HepG2 (cell line): ENCODE measurements at places on chromosomes 7 and 10.

DNA sequence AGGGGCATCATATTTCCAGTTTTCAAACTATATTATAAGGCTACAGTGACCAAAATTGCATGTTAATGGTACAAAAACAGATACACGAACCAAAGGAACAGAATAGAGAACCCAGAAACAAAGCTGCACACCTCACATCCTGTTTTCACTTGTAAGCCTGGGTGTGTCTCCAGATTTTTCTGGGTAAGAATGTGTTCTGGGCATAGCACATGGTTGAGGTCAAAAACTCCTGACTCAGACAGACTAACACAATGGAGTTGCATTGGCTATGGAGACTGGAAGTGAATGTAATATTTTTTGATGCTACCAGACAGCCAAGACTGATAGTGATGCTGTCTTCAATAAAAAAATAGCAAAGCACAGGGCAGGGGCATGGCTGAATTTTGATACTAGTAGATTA lies 1175.2 kb downstream of the NXPH1 start:
- DNase-seq: no peak

GRCh38 chr10:88676283-88677060 lies 12.2 kb downstream of the LIPF start:
- no peak for DNase-seq

- no peak for DNase-seq
These were observed 75.9 kb upstream of the NEUROD6 start for GRCh38 chr7:31416381-31416870.

DNA sequence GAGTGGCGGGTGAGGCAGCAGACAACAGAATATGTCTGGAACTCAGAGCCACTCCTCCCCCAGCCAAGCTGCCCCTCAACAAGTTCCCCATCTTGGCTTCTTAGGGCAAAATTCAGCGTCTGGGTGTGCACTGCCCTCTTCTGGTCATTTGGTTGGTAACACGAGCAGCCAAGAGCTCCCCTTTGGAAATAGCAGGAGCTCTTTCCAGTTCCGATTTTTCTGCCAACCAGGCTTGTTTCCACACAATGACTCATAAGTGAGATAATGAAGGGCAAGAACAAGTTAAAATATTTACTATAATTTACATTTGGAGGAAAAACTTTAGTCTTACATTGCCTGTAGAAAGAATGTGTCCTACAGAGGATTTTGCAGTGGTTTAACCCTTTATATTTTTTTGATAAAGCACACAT lies 70.5 kb downstream of the ADCYAP1R1 start:
- DNase-seq: peak; percentile 45

GRCh38 chr10:12513775-12514673 lies 164.7 kb downstream of the CAMK1D start:
- DNase-seq: no peak

DNA sequence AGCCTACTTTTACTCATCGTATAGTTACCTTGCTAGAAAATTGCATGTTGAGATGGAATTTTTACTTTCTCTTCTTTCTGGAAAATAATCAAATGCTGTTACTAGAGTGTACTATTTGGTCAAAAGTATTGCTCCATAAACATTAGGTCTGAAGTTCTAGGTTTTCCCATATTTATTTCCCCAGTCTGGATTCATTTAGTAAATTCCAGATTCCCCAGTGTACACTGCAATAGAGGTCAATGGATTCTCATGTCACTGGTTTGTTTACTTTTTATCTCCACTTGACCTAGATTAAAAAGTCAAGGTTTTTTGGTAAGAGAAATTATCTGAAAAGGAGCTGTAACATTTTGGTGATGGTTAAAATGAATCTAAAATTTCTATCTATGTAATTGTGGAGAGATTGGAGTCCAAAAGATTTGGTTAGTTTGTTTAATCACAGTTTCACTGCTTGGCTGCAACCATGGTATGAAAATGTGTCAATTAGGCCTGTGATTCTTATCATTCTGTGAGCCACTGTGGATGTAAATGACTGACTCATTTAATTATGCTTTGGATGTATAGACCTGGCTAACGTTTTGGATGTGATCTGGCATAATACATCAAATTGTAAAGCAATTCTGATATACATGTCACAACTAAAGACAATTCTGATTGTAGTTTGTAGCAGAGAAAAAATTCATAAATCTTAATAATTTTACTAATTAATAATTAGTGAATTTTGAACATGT lies 32.7 kb upstream of the STEAP4 start:
- DNase-seq: no peak

GRCh38 chr10:110619514-110620397 lies 24.4 kb upstream of the RBM20 start:
- DNase-seq: no peak

DNA sequence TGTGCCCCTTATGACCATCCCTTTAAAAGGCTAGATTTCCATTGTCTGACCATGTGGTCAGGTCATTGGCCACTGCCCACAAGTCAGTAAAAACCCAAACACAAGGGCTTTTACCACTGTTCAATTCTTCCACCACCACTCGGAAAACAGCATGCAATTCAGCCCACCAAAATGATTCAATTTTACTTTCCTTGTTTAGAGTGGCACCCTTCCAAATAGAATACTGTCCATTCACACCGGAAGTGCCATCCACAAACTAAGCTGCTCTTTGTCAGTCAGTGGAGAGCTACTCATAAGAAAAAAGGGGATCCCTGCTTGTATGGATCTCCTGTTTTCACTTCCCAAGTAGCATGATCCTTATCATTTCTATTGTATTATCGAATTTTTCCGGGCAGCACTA lies 350.7 kb upstream of the MBL2 start:
- no peak for DNase-seq

DNA sequence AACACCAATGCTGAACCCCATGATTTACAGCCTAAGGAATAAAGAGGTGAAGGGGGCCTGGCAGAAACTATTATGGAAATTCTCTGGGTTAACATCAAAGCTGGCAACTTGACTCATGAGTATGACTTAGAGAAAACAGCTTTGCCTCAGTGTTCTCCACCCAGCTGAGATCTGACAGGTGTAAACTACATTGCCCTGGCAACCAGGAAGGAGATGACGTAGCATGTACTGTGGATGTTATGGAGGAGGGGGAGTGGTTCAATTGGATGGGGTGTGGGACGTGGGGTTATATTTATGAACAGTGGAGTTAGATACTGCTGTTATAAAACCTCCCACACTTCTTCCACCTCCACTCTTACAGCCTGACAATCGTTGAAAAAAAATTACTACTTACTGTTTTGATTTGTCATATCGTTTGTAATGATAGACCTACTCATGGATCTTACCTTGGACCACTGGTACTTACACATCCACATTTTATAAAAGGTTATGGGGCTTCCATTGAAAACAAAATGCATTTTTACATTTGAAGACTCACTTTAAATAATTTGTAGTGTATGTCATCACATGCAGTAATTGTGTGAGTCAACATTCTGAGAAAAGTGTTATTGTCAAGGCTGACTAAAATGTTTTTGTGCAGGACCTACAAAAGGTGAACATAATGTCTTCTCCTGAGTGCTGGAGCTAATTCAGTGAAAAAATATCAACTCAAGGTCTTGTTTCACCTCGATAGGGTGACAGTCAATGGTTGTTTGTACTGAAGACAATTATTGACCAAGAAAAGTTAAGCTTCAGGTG lies 6.4 kb downstream of the OR2F1 start:
- DNase-seq: no peak

GRCh38 chr10:78574547-78574946 lies 494.2 kb upstream of the ZMIZ1 start:
- no peak for DNase-seq

GRCh38 chr7:374706-375311 lies 84.8 kb downstream of the FOXL3 start:
- DNase-seq: no peak

DNA sequence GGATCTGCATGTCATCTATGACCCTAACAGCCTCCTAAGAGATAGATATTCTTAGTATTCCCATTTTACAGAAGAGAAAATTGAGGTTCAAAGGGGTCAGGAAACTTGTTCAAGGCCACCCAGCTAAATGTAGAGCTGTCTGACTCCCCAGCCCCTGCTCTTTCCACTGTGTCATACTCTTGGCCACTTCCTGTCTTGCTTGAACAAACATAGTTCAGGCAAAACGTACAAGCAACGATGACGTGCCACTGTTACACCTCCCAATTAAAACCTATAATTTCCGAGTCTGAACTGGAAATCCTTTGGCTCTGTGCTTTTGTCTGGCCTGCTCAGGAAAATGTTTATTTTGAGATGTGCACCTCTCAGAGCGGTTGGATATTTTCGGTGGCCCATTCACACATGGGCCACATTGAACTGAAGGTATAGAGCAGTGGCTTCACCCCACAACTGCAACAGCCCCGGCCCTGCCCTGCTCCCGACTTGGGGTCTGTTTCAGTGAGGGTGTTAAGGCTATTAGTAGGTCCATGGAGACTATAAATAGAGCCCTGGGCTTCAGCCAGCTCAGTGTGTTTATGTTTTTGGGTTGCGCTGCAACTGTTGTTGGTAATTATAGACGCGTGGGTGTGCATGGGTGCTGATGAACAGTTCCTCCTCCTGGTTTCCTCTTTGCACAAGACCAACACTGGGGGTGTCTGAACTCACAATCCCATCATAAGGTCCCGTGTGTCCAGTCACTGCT lies 172.3 kb upstream of the ADO start:
- DNase-seq: no peak

- DNase-seq: peak; percentile 8
These were observed 711 bp downstream of the NAMPT start for GRCh38 chr7:106283831-106284713.

- no peak for DNase-seq
These were observed 19.2 kb downstream of the PDK4 start for GRCh38 chr7:95577137-95577536.

GRCh38 chr7:37982423-37982822 lies 62.0 kb downstream of the EPDR1 start:
- DNase-seq: no peak

GRCh38 chr10:659688-660141 lies 29.8 kb downstream of the DIP2C start:
- DNase-seq: no peak

DNA sequence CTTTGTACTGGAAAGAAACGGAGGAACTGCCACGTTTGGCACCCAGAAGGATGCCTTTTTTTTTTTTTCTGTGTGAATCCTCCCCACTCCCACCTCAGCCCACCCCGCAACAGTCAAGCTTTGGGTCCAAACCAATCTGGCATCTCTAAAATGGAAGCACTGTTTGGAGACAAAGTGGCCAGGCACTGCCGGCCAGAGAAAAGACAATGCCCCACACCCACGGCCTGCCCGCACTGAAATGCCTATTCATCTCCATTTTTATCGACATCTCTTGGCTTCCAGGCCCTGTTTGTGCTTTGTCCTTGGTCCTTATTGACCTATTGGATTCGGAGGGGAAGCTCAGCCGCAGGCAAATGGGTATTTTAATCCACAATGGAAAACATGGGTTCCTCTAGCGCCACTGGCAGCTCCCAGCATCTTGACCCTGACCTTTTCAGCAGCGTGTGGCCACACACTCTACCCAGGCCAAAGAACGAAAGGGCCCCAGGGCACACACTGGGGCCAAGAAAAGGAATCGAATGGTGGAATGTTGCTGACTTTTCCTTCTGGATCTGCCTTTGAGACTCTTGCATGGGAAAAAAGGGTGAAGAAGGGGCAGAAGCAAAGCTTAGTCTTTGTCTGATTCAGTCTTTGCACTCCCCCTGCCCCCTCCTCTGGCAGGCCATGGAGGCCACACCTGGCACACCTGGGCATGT lies 162.6 kb upstream of the CDCA7L start:
- DNase-seq: no peak

DNA sequence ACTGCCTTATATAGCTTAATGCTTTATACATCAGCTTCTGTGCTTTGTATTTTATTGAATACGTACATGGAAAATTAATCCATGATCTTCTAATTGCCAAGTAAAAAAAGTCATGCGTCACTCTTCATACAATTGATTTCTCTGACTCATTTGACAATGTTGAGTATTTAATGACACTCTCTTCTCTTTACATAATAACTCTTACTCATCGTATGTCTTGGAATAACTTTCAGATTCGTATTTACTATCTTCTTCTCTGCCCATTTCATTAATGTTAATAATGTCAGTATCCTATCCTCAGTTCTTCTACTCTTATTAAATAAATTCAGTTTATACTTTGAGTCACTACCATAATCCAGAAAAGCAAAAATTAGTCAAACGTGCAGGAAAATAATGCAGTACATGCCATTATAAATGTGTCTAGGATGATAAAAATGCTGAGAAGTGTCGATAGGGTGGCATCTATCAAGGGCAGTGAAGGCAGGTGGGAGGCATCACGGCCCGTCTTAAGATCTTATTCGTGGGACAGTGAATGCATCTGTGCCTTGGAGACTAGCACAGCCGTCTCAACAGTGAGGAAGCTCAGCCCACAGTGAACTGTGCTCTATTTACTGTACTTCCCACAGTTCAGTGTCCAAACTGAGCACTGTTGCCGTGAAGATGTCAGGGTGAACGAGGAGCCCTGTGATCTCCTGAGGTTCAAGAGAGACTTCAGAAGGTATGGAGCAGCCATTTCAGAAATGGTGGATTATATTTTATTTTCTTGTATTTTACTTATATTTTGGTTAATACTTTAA lies 39.8 kb upstream of the AKR1E2 start:
- DNase-seq: no peak

GRCh38 chr7:16484453-16485158 lies 19.1 kb upstream of the SOSTDC1 start:
- DNase-seq: peak; percentile 76

GRCh38 chr7:6026820-6027311 lies 4.3 kb upstream of the ANKRD61 start:
- no peak for DNase-seq

DNA sequence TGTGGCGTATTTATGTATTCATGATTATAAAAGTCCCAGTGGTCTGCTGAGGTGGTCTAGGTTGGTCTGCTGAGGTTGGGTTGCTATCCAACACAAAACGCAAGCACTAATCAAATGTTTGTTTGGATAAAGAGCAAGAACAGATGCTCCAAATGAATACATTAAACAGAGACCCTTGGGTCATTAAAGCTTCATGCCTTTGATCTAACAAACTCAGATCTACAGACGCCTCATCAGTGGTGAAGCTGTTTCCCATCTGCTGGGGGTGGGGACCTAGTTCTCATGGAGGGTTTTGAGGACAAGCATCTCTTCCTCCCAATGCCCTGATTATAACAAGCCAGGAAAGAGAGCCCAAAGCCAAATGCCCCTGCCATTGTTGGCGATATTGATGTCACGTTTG lies 786.7 kb downstream of the NRG3 start:
- no peak for DNase-seq

- no peak for DNase-seq
These were observed 409.8 kb downstream of the LRMDA start for GRCh38 chr10:75841266-75841665.

GRCh38 chr7:157568770-157569584 lies 232.2 kb downstream of the DNAJB6 start:
- peak; percentile 78 for DNase-seq
